ENCODE measurements at places on chromosomes 5 and 9. TPM values are rescaled to one million over a fixed set of nuclear protein-coding genes. Genes with fewer than 3 reads are reported as not detected.

DNA sequence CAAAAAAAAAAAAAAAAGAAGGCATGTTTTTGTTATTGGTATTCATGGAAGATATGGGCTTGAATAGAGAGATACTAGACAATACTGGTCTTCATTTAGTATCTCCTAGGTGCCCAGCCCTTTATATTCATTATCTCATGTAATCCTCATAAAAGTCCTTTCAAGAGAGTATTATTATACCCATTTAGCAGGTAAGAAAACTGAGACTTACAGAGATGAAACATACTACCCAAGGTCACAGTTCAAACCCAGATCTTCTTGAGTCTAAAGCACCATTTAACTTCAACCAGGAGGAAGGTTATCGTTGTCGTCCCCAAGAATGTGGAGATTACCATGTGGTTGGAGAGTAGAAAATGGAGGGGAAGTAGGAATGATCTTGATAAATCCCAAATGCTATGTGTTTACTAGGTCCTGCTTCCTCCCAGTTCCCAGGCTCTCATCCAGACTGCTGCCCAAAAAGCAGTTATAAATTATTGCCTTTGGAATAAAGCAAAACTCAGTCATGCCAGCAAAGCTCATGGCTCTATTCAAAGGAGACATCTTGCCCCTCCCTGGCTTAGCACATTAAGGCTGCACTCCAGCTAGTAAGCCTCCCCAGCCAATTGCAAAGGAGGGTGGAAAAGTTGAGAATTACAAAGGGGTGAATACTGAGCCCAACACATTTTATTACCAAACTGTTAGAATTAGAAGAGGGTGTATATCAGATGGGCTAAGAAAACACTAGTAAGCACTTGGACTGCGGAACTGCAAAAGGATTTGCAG is 163.9 kb downstream of the PIK3R1 start:
- no peak for DNase-seq

- no peak for DNase-seq
Observed at GRCh38 chr9:33813712-33814641, 3.0 kb upstream of the UBE2R2 start.

DNA sequence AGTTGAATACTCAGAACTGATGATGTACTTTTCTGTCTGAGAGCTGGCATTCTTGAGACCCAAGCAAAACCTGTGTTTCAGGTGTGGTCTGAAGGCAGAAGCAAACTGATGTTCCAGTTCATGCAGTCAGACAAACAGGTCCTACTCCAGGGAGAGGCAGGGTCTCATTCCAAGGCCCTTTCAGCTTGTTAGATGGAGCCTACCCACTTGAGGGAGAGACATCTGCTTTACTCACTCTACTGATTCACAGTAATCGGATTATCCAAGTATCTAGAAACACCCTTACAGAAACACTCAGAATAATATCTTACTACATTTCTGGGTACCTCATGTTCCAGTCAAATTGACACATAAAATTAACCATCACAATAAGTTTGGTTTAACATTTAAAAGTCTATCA is 207.8 kb downstream of the KDM4C start:
- DNase-seq, result no peak

- DNase-seq, result no peak
Observed at GRCh38 chr5:67648201-67648671, 451.6 kb upstream of the CD180 start.

DNA sequence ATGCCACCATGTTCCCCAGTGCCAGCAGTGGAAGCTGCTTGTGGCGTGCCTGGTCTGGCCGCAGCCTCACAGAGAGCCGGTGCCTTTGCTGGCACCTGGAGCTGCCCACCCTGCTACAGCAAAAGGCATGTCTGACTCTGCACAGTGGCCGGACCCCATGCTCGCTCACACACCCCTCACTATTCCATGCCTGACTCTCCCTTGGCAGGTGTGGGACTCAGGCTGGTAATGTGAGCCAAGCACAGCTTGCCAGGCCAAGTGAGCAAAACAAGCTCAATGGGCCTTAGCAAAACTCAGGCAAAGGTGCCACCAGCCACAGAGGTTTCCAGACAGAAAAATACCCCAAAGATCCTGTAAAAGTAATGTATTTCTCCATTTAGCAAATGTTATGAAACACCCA is 15.5 kb downstream of the GNA14 start:
- DNase-seq, result no peak

GRCh38 chr5:166340039-166340438 is 1951.4 kb upstream of the WWC1 start:
- DNase-seq, result no peak

DNA sequence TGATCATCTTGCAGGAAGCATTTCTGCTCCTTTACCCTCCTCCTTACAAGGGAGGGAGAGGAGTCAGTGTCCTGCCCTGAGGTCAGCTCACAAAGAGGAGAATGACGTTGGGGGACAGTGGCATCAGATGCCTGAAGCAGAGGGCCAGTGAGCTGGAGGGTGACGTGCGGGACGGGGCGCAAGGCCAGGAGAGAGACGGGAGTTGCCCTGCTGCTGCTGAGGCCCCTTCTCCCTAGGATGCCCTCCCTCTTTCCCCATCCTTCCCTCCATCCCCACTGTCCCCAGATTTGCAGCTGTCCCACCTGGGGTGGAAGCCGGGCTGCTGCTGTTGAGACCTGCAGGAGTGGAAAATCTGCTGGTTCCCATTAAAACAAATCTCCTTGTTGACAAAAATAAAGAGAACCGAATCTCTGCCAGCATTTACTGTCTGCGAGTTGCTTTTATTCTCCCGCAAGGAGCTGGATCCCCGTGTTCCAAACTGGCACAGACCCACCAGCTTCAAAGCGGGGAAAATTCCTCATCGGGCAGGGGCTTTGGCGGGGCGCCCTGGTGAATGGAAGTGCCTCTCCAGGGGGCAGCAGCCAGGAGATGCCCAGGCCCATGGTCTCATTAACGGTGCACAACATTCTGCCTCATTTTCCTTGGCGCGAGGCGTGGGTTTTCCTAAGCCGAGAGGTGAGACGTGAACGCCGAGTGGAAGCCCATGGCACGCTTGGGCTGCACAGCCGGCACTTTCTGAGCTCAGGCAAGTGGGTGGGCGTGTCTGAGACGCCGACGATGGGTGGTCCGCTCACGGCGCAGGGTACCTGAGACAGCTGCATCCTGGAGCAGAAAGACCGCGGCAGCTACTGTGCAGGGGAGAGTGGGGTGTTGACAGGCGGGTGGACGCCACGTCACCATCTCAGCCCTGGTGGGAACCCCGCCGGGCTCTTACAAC is 13.9 kb upstream of the COL5A1 start:
- no peak for DNase-seq

GRCh38 chr9:105171076-105171475 is 73.4 kb upstream of the SLC44A1 start:
- no peak for DNase-seq

DNA sequence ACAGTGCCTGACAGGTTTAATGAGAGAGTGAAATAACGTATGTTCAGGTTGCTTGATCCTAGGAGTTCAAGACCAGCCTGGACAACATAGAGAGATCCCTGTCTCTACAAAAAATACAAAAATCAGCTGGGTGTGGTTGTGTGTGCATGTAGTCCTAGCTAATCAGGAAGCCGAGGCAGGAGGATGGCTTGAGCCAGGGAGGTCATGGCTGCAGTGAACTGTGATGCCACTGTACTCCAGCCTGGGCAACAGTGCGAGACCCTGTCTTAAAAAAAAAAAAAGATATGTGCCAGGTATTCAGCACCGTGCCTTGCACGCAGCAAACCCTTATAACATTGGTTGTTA is 38.8 kb upstream of the SPRY4 start:
- no peak for DNase-seq

DNA sequence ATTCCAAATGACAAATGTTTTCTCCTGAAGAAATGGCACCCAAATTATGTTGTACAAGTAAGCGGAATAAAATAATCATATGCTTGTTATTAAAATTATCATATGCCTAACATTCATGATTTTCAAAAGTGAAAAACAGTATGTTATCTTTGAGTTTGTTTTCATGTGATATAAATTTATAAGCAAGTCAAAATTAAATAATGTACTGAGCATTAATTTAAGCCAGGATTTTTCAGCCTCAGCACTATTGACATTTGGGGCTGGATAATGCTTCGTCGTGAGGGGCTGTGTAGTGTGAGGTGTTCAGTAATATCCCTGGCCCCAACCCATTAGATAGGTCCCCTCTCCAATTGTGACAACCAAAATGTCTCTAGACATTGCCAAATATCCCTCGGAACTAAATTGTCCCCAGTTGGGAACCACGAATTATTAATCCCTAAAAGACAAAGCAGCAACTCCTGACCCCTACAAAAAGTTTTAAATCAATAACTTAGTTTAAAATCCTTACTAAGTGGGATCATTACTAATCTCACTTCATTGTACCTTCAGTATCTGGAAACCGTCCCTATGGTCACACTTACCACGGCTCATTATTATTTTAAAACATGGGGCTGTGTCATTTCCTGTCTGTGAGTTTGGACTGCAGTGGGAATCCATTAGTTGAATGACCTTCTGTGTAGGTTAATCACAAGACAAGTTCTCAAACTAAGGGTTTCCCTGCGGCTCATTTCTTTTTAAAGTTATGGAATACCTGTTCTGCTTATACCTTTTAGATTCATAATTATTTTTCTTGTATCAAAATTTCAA is 1.3 kb upstream of the NNT start:
- no peak for DNase-seq

Gene PCDHA9
- not detected for total RNA-seq

Gene NDFIP1
- 100 TPM for total RNA-seq

Gene ST8SIA4
- total RNA-seq, result 17.3 TPM

Gene TMED7
- total RNA-seq, result 41.5 TPM

Gene ZNF366
- not detected for total RNA-seq

Gene GABRB2
- total RNA-seq, result not detected

Gene PTPRD
- 0.16 TPM for total RNA-seq

All from activated naive CD8-positive, alpha-beta T cell treated with anti-CD3 and anti-CD28 coated beads for 36 hours (primary cell).